ENCODE measurements at places on chromosomes 3 and 15.

DNA sequence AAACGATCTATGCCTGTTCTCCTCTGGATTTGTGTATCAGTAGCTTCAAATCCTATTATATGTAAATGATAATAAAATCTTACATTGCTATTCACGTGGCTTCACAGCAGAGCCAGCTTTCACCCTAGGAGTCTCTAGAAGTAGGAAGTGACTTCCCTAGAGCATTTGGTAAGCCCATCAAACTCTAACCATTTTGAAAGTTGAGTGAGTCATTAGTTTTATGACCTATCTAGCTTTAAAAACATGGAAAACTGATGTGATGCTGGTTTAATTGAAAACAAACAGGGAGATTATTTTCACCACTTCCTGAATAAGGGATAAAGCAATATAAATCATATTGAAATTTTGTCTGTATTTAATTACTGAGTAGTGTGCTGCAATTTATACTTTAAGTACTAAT is 275.2 kb downstream of the EPHA6 start:
- no peak for DNase-seq

DNA sequence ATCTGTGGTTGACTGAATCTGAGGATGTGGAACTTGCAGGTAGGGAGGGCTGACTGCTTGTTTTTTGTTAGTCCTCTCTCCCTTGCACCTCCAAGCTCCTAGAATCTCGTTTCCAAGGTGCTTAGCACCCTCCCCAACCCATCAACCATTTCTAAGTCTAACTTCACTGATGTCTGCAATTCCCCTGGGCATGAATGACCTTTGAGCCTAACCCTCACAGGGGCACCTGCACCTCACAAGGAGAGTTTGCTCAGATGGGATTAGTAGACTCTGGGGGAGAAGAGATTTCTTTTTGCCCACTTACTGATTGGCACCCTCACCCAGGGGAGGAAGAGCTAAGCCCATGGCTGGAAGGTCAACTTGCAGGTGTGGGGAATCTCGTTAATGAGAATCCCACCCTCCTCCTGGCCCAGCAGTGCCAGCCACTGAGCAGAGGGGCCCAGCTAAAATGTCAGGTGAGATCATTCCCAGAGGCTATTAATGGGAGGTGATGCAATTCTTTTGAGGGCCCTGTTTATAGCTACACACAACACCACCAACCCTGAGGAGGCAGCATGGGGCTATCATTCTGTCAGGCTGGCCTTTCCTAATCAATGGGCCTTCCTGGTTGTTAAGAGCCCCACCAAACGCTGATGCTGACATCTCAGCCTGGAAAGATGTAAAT is 81.6 kb upstream of the HERC1 start:
- DNase-seq = no peak

DNA sequence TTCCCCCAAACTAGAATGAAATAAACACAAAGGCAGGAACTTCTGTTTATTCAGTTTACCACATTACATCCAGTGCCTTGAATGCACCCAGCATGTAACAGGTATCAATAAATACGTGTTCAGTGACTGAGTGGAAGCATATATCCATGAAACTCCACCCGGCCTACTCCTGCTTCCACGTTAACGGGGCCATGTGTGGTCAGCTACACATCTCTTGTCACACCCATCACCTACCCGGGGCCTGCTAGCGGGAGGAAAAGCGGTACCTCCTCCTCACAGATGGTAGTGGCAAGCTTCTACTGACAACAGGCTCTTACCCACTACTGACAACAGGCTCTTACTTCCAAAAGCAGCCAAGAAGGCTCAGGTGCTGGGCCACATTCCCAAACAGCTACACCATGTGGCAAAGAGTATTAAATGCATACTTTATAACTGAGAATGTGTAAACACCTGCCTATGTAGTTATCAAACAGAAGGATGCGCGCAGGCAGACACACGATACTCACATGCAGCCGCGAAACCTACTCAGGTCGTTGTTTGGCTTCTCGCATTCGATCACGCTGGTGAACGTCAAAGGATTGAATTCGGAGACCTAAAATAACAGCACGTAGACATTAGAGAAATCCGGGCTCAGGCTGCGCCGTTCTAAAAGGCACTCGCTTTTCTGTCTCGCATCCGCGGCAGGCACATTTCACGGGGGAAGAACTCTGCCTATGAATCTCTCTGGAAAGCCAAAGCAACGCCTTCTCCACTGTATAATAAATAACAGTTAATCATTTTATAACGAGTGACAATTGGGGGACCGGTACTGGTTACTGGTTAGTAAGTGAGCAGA is 127.4 kb downstream of the ATP10A start:
- no peak for DNase-seq

DNA sequence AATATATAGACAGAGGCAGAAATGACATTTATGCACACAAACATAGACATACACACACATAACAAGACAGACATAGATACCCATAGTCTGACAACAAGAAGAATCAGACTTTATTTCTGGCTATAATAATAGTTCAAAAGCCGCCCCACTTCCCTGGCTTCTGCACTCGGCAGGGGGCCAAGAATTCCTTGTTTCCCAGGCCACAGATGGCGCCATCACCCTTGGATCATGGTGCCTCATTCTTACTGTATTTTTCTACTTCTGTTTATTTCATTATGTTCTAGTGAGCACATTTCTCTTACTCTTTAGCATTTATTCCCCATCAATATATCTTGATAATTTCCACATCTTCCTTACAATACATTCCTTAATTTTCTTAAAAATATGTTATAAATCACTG is 387.5 kb downstream of the NLGN1 start:
- no peak for DNase-seq

DNA sequence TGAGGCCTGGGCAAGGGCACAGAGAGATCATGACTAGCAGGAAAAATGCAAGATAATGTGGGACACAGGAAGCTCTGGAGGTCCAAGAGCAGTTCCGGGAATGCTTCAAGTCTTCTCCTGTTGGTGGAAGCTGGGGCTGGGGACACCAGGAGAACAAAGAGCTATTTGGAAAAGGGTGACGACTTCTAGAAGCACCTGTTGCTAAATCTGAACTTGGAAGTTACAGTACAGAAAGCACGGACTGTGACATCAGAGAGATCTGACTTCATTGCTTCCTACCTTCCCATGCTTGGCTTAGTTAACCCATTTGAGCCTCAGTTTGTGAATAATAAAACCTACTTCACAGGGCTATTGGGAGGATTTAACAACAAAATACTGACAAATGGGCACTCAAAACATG is 52.7 kb upstream of the NEO1 start:
- no peak for DNase-seq

DNA sequence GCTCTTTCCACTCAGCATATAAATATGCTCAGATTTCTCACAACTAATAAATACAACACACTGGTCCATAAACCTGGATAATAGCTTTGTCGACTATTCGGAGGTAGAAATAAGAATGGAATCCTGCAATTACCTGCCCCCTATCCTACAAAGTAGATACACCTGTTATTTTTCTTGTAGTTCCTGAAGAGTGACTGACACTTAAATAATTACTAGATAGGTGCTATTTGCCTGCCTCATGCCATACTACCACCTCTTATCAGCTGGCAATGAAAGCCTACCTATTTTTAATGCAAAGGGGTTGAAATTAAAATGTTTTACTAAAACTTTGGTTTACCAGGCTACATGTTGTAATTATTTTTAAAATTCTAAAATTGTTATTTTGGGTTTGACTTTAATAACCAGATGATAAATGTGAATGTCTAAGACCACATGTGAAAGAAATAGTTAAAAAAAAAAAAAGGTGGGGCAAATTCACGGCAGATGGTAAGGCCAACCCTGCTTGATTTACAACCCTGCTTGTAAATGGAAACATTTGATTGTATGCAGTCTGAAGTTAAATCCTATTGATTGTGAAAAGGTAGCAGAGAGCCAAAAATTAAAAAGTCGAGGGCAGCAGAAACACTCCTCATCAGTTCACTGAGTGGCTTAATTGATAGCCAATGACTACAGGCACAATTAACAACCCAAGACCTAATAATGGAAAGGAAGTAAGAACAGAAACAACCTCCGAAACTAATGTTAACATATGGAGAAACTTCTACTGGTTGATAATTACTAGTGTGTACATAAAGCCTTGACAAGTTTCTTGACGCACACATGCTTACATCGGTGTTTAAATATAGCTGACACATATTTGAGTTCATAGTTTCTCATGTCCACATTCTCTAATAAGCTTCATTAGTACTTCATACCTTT is 8.9 kb downstream of the PEAK1 start:
- no peak for DNase-seq

DNA sequence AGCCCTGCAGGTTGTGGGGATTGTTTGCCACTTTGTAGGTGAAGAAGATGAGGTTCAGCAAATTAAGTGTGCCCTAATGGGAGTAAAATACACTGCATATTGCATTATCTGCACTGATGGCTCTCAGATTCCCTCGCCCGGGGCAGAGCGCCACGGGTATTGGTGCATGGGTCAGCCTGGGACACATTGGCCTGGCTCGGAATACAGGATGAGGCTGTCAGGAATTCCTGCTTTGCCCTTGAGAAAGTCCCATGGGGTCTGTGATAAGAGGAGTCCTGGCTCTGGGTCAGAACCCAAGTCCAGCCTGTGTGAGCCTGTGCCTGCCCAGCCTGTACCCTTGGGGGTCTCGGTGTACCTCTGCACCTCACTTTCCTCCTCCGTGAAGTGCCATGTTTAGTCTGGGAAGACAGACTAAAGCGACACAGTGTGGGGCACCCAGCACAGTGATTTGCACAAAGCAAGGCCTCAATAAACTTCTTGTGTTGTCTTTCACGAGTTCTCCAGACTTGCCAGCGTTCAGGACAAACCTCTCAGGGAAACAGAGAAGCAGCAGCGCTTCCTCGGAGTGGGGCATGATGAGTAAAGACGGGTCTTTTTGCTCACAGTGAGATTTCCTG is 107.6 kb downstream of the LRRK1 start:
- DNase-seq = no peak

- no peak for DNase-seq
These were observed 63.7 kb downstream of the SLC12A8 start for GRCh38 chr3:125148836-125149235.

DNA sequence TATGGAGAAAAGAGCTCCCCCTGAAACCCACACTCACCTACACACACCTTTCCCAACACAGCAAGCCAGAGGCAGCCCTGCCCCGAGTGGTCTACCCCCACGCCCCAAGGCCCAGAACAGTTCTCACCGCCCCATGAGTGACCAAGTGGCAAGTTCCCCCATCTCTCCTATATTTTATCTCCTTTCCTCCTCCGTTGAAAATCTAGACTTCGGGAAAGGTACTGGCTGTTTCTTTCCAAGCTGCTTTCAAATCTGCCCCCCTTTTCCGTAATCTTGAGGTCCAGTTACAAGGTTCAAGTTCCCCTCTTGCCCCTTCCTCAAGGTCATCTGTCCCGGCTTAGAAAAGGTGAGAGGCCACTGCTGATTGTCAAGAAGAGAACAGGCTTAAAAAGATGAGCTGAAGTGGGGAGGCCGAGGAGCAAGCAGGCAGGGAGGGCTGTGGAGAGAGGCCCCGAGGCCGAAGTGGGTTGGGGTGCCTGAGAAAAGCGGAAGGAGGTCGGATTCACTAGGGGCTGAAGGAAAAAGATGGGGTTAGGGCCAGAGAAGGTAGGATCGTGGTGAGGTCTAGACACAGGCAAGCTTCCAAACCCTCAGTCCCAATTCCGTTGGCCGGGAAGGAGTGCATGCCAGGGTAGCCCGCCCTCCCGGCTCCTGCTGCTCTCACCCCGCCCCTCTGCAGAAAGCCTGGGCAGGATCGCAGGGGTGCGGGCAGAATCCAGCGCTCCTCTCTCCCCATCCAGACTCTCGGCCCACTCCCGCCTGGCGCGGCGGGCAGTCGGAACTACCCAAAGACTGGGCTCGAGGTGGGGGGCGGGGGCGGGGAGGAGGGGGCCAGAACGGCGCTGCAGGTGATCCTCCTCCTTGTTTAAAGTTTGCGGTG is 1.7 kb downstream of the SEMA5B start:
- DNase-seq = no peak

DNA sequence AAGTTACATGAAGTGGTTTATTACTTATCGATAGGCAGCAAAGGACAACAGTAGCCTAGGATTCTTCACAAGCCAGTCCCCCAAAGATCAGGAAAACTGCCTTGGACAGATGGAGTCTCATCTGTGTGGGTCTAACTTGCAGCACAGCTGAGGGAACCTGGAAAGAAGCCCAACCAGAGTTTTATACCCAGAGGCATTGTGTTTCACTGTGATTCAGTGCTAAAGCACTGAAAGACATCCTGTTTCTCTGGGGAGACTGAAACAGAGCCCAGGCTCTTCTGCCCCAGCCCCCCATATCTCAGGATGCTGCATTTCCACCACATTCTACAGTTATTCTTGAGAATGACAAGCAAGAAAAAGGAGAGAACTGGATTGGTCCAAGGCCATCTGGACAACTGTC is 48.2 kb upstream of the PYDC2 start:
- DNase-seq = no peak

DNA sequence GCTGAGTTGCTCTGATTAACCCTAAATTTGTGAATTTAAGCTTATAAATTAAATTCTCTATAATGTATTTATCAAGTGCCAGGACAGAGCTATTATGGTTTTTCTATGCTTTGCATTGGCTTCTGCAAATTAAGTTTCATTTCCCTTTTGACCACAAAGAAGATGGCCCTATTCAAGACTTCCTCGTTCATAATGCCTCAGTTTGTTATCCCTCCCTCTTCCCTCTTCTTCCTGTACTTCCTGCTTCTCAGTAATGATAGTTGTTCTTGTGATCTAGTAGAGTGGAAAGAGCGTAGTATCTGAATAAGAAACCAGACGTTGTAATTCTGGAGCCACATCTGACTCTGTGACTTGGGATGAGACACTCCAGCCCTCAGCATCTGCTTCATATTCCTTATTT is 118.7 kb downstream of the CACNA1D start:
- no peak for DNase-seq

- no peak for DNase-seq
These were observed 720.3 kb upstream of the ARPP21 start for GRCh38 chr3:34919025-34919424.

DNA sequence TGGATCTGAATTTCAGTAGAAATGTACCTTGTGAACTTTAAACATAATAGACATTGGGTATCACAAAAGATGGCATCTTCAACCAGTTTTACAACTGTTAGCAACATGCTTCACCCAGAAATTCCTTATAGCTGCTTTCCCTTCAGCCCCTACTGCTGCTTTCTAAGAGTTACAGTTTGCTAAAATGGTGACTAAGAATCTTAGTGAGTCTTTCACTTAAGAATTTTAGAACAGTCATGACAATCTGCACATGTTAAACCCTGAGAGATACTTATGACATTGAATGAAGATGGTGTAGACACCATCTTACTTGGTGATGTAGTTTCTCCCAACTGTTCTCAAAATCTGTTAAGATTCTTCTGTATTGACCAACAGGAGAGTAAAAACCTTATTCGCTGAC is 129.7 kb upstream of the UBE2E1 start:
- no peak for DNase-seq

DNA sequence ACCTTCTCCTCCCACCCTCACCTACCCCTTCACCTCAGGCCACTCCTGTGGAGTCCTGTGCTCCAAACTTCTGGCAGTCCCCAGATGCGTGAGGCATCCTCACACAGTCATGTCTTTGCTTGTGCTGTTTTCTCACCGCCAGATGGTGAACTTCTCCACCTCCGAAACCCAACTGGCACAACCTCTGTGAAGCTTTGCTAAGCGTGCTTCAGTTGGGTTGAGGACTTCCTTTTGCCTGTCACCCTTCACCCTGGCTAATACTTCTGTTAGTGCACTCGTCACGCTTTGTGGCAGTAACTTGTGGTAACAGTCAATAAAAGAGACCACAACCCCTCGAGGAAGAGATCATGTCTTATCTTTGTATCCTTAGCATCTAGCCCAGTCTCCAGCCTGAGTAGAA is 42.0 kb upstream of the SKOR1 start:
- peak; percentile 10 for DNase-seq

GRCh38 chr3:122947738-122948137 is 79.8 kb downstream of the SEMA5B start:
- DNase-seq = no peak
